ENCODE measurements at places on chromosomes 2 and 18.

- no peak for DNase-seq
Measured at GRCh38 chr2:25324905-25325592, 16.7 kb downstream of the DNMT3A start.

DNA sequence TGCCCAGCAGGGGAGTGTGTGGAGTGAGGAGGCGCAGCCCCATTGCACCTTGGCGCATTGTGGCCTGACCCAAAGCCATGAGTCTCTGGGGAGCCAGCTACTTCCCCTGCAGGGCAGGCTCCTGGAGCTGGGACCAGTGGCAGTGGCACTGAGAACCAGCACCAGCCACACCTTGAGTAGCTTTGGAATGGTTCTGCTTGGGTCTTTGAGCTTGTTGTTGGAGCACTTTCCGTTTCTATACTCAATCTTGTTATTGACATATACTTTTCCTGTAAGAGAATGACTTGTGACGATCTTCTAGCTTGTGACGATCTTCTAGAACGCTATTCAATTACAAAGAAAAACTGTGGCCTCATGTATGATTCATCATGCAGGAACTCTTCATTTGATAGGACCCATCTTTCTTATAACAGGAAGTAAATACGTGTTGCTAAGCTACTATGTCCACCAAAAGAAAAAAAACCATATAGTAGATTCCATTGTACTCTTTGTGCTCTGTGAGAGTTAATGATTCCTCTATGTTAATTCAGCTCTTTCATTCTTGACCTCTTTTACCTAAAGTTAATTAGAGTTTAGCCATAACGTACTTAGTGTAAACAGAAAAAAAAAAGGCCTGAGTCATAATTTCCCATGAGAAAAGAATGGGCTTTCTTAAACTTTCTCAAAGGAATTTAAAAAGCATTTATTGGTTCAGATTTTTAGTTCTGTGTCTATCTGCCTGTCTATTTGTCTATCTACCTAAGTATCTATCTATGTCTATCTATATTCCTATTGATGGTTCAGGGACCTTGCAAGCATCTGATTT is 113.1 kb downstream of the GATA6 start:
- peak; percentile 1 for DNase-seq

DNA sequence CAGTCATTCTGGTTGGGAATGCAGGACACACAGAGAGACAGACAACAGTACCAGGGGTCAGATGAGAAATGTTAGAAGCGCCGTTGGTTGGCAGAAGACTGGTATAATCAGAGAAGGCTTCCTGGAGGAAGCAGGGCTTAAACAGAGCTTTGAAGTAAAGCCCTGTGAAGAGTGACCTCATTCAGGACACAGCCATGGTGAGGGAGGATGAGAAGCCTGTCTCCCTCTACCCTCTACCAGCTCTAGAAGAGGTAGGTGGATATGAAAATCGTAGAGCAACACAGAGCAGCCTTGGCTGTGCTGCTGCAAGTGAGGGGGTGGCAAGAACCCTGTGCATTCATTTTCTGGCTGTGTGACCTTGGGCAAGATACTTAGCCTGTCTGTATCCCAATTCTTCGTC is 14.2 kb downstream of the TET3 start:
- DNase-seq = no peak

- no peak for DNase-seq
Measured at GRCh38 chr2:18988631-18989232, 369.7 kb downstream of the OSR1 start.

DNA sequence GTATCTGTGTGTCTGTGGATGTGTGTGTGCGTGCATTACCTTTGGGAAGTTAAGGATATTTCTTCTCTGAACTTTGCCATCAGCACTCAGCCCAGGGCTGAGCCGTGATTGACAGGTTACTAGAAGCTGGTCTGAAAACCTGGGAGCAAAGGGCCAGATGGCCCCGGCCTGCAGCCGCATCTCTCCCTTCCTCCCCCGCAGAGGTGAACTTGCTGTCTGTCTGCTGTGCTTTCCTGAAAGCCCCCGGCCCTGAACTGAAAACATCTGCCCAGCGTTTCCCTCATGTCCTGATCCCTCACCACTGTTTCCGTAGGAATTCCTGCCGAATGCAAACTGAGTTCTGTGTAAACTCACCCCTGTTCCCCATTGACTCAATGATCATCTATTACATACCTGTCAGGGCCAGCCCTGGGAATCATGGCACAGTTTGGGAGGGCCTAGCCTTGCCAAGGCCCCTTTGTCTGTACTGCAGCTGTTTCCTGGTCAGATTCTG is 45.8 kb downstream of the MYCN start:
- DNase-seq = no peak

- no peak for DNase-seq
Measured at GRCh38 chr2:39593439-39594393, 72.0 kb upstream of the TMEM178A start.

- no peak for DNase-seq
Measured at GRCh38 chr2:8623958-8624591, 57.8 kb upstream of the ID2 start.

GRCh38 chr2:157725846-157726245 is 97.2 kb upstream of the ACVR1C start:
- no peak for DNase-seq

DNA sequence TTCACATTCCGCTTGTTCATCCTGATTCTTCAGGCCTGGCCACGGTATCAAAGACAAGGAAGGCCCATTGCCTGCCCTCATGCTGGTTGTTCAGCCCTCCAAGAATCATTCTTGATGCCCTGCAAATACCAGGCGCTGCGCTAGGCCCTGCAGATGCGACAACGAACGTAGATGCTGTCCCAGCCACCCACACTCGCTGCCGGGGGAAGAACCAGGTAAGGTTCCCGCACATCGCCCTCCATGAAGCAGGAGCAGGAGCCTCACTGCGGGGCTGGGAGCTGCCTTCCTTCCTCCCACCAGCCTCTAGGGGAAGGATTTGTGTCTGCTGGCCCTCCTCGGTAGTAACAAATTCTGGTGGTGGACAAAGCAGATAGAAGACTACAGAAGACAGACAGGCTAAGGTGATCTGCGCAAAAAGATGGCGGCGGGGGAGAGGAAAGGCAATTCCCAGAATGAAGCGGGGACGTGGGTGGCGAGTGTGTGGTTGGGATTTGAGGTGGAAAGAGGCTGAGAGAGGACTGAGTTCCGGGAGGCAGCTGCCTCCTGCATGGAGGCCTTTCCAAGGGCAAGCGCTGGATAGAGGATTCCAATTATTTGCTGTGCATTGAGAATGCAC is 19.8 kb upstream of the GPR55 start:
- no peak for DNase-seq

GRCh38 chr18:76558881-76559667 is 64.0 kb upstream of the ZNF516 start:
- DNase-seq = no peak

DNA sequence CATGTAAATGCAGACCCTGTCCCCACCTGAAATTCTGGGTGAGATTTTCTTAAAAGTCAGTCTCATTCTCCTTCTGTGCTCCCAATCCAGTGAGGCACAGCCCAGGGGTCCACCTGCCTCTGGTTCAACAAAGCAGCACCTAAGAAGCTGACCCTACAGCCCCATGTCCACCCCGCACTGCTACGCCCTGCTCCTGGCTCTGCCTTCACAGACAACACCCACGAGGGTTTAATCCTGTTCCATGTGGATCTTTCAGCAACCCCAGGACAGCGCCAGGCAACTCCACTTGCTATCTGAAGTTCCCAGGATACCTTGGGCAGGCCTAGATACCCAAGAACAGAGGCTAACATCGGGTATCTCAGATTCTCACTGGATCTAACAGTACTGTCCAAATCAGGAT is 44.9 kb downstream of the HDLBP start:
- no peak for DNase-seq

GRCh38 chr2:28035163-28035690 is 144.7 kb downstream of the BABAM2 start:
- no peak for DNase-seq

DNA sequence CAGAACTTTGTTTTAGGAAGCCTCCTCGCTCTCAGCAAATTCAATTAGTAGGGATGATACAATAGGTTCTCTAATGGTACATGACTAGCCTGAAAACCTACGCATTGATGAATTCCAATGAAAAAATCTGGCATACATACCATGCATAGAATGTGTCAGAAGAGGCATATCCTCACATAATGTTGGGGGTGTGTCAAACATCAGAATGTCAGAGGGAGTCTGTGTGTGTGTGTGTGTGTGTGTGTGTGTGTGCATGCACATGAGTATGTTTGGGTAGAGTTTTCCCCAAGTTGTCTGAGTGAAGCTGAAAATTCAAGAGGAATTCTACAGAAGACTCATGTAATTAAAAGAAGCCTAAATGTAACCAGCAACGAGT is 78.5 kb downstream of the FIGN start:
- no peak for DNase-seq

DNA sequence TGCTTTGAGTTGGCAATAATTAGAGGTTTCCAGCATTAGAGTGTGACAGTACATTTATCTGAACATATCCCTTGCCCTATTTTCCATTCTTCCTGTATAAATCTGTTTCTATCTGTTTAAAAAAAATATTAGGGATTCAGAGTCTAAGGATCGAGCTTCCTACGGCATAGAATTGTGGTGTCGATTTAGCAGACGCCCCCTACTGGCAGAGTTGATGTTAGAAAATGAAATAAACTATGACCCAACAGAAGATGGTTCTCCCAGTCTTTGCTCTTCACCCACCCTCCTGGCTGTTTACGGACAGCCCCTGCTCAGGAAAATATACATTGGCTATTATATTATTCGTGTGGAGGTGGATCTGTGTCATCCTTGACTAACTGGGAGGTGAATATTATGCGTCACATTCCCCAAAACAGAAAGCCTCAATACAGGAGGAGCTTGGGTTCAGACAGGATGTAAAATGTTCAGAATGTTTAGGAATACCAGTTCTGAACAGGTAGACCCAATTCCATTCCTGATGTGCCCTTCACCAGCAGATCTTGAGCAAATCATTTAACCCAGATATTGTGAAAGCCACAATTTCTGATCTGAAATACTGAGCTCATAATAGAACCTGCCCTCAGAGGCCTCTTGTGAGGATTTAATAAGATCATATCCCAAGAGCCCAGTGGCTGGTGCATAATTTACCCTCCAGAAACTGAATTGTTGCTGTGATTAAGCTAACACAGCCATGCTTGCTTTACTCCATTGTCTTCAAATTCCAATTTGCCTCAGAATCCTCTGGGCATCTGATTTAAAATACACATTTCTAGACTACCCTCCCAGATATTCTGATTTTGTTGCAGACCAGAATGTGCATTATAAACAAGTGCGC is 10.8 kb upstream of the ERMN start:
- DNase-seq = peak; percentile 33

GRCh38 chr2:240955306-240956170 is 42.9 kb upstream of the SNED1 start:
- no peak for DNase-seq

Measured in activated T-cell treated with anti-CD3 and anti-CD28 coated beads for 24 hours (primary cell).